Chondrocyte (in vitro differentiated cells): ENCODE measurements at places on chromosomes 1 and 21. TPM values are rescaled to one million over a fixed set of nuclear protein-coding genes. Genes with fewer than 3 reads are reported as not detected.

LCE1A gene
- total RNA-seq, result not detected in 3 replicates

S100A14 gene
- not detected in 3 replicates for total RNA-seq

GRCh38 chr1:211382714-211383480 is 56.3 kb downstream of the TRAF5 start:
- peak overlapping the region; percentile 99 for H3K27ac ChIP-seq
- DNase-seq, result peak; percentile 97

DNA sequence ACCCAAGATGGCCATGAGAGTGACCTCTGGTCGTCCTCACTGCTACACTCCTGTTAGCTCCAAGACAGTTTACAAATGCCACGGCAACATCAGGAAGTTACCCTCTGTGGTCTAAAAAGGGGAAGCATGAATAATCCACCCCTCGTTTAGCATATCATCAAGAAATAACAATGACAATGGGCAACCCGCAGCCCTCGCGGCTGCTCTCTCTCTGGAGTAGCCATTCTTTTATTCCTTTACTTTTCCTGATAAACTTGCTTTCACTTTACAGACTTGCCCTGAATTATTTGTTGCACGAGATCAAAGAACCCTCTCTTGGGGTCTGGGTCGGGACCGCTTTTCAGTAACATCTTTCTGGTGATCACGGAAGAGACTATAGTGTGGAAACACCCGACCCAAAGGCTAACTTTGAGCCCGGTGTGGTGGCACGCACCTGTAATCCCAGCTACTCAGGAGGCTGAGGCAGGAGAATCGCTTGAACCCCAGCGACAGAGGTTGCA is 19.8 kb upstream of the COX20 start:
- no peak for DNase-seq
- H3K27me3 ChIP-seq, result peaks cover 17% of the 10 kb centered on the region
- H3K4me3 ChIP-seq, result no peak overlapping the region
- H3K4me1 ChIP-seq, result peaks cover 9% of the 10 kb centered on the region

GRCh38 chr1:246607462-246607861 is 41.2 kb downstream of the CNST start:
- H3K4me3 ChIP-seq, result no peak overlapping the region
- H3K27ac ChIP-seq, result no peak overlapping the region
- H3K27me3 ChIP-seq, result no peaks in the 10 kb centered on the region
- peaks cover 5% of the 10 kb centered on the region for H3K36me3 ChIP-seq
- H3K4me1 ChIP-seq, result peaks cover 29% of the 10 kb centered on the region
- DNase-seq, result no peak
